ENCODE measurements at places on chromosomes 12 and 14.

GRCh38 chr12:82223426-82223825 lies 134.8 kb downstream of the CCDC59 start:
- DNase-seq = no peak

DNA sequence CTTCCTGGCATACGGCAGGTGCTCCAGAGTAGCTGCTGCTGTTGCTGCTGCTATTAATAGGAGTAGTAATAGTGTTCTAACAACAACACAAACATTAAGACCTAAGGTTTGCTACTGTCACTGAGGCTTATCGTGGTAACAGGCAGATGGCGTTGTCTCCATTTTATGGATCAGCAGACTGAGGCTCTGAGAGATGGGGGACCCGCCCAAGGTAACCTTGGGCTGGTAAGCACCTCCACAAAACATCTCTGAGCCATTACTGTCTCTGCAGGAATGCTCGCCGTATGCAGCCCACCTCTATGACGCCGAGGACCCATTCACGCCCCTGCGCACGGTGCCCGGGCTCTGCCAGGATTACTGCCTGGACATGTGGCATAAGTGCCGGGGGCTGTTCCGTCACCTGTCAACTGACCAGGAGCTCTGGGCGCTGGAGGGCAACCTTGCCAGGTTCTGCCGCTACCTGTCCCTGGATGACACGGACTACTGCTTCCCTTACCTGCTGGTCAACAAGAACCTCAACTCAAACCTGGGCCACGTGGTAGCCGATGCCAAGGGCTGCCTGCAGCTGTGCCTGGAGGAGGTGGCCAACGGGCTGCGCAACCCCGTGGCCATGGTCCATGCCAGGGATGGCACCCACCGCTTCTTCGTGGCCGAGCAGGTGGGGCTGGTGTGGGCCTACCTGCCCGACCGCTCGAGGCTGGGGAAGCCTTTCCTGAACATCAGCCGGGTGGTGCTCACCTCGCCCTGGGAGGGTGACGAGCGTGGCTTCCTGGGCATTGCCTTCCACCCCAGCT lies 7.2 kb downstream of the HHIPL1 start:
- DNase-seq = no peak

DNA sequence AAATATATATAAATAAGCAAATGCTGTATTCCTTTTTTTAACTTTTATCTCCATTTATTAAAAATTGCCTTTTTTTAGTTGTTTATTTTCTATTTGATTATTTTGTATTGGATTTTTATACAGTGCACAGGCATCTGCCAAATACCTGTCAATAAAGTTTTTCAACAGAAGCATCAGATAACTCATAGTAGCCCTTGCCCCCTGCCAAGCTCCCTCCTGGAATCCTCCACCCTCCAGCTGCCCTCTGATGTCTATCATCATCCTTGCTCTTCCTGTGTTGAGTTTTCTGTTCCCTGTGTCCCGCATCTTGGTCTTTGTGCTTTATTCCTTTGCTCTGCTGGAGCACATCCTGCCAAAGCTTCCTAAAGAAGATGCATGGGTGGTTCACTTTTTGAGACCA lies 16.6 kb downstream of the GLRX5 start:
- no peak for DNase-seq

- DNase-seq = peak; percentile 59
Observed at GRCh38 chr14:59464486-59465315, 479 bp downstream of the GPR135 start.

- DNase-seq = no peak
Observed at GRCh38 chr14:51806026-51807023, 54.1 kb upstream of the GNG2 start.

GRCh38 chr12:103102225-103102744 lies 144.8 kb downstream of the ASCL1 start:
- DNase-seq = no peak
